Motor neuron (in vitro differentiated cells): ENCODE measurements at places on chromosomes 11 and 22.

DNA sequence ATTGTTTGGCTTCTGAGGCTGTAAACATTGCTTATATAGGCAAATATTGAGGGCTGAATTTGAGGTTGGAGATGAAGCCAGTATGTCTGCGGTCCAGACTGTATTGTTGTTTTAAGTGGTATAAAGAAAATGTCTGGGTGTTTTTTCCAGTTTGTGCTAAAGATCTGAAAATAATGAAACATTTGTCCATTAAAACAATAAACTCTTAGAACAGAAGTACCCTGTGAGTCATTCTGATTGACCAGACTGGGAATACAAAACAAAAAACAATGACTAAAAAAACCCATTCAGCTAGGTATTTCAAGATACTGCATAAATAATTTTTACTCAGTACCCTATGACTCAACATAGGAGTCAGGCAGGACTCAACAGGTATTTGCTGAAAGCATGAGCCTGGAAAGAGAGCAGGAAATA is 20.4 kb downstream of the ALKBH8 start:
- ATAC-seq, result no peak

- no peak for ATAC-seq
Observed at GRCh38 chr22:47987885-47988515, 1225.5 kb downstream of the TBC1D22A start.

DNA sequence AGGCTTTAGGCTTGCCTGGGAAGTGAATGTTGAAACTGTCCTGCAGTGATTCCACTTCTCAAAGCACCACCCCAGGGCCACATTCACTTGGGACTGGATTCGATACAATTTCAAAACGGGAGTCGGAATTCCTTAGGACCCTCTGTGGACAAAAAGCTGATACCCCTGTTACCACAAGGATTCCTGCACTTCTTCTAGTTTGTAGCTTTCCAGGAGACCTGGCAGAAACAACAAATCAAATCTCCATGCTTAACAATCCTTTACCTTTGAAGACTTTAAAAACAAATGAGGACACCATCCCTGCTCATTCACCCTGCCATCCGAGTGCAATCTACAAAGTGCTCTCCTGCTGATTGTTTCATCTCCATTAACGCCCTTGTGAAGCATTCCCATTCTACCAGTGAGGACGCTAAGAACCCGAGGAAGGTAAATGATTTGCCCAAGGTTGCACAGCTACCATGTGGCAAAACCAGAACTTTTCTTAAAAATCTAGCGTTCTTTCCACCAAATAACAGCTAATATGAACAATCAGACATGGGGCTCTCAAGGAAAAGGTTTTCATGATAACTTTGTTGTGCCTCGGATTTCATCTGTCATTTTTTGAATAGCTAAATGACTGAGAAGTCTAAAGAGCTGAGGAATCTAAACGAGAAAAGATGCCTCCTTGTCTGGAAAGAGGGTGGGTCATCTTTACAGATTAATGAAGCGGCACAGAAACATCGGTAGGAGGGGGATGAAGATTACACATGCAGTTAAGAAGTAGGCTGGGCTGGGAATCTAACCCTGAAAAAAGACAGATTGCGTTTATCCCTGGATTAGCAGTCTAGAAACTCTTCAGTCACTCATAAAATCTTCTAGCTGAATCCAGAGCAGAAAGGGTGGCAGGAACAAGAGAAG is 720 bp upstream of the MPZL2 start:
- ATAC-seq, result no peak

DNA sequence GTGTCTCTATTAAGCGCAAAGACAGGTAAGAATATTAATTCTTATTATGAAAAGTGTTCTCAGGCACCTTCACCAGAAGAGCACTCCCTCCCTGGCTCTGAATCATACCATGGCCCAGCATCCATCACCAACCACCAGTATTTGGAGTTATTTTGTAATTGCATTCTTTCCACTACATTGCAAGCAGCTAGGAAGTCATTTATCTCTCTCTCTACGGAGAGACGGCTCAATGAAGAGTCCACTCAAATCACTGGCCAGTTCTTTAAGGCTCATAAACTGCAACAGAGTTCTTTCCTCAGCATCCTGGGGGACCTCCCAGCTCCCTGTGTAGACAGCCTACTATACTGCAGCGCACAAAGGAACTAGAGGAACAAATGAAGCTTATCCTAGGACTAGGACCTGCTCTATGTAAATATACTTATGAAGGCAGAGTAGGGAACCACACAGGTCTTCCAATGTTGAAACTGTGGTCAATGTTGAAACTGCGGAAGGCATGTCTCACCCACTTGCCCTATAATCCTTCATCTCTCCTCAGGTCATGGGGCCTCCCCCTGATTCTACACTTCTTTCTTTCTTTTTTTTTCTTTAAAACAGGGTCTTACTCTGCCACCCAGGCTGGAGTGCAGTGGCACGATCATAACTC is 63.4 kb downstream of the AAMDC start:
- ATAC-seq, result peak; percentile 73

DNA sequence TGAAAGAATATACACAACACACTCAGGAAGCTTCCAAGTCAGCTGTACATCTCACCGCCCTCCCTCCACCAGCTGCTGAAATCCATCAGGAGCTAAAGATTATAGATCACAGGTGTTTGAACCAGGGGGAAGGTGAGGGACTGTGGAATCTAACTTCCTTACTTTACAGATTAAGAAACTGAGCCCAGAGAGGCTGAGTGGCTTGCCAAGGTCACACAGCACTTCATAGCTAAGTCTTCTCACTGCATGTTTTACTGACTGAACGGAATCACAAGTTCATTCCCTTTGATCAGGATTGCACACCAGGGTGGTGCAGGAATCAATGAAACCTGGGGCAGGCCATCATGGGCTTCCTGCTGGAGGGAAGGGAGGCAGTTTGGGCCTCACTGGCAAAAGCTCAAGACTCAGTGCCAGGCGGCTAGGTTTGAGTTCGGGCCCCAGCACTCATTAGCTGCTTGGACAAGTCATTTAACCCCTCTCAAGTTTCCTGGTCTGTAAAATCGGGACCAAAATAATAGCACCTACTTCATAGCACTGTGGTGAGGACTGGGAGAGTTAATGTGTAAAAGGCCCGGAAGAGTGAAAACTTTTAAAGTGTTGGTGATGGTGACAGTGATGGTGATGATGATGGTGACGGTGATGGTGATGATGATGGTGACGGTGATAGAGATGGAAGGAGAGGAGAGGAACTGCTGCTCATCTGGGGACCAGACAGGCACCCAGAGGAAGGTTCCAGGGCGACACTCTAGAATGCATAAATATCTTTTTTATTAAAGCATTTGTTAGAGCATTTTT is 8.2 kb downstream of the CD5 start:
- no peak for ATAC-seq

- ATAC-seq, result peak; percentile 77
Observed at GRCh38 chr11:126655807-126656128, 300.3 kb downstream of the ST3GAL4 start.

GRCh38 chr11:100741866-100742625 is 55.0 kb downstream of the ARHGAP42 start:
- no peak for ATAC-seq

- ATAC-seq, result no peak
Observed at GRCh38 chr22:44576311-44577260, 78.6 kb upstream of the RTL6 start.

DNA sequence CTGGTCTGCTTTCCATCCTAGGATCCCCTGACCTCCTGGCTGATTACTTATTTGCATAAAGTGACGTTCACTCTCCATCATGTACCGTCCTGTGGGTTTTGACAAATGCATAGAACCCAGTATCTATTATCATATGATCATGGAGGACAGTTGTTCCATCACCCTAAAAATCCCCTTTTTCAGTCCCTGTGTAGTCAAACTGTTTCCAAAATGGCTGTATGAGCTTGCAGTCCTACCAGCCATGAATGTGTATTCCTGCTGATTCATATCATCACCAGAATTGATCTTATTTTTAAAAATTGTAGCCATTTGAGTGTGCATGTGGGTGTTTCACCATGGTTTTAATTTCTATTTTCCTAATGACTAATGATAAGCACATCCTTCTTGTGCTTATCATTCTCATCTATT is 108.8 kb downstream of the MPPED1 start:
- no peak for ATAC-seq

DNA sequence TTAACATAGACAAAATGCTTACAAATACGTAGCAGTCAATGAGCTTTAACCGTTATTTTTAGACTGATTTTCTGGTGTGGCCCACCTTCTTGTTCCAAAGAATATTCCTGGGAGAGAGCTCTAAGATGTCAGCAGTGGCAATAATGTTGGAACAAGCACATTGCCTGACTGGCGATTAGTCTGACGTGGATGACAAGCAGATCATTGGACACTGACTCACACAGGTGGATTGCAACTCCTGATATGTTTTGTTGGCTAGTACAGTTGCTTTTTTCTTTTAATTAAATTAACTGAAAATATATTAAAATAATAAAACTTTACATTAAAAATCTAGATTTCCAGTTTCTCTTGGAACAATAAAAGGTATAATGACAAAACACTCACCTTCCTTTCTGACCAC is 78.0 kb downstream of the TENM4 start:
- no peak for ATAC-seq
